HFFc6 (cell line): ENCODE measurements at places on chromosomes 3 and 15. TPM values are rescaled to one million over a fixed set of nuclear protein-coding genes. Genes with fewer than 3 reads are reported as not detected.

DNA sequence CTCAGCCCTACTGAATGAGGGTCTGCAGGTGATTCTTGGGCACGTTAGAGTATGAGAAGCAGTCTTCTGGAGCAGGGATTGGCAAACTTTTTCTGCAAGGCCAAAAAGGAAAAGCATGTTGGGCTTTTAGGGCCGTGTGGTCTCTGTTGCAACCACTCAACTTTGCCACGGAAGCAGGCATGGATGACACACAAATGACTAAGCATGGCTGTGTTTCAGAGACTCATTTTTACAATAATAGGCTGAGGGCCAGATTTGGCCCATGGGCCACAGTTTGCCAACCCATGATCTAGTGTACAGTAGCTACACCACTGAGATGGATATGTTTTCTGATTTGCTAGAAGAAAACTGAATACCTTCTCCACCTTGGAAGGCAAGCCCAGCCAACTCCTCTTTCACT lies 66.1 kb upstream of the PRICKLE2 start:
- DNase-seq: peak; percentile 86

GRCh38 chr3:8499181-8499611 lies 2.4 kb upstream of the LMCD1 start:
- no peak for DNase-seq

Gene PRTG
- 0.13 to 2.1 TPM (median 0.18 TPM) in 3 replicates for total RNA-seq

DNA sequence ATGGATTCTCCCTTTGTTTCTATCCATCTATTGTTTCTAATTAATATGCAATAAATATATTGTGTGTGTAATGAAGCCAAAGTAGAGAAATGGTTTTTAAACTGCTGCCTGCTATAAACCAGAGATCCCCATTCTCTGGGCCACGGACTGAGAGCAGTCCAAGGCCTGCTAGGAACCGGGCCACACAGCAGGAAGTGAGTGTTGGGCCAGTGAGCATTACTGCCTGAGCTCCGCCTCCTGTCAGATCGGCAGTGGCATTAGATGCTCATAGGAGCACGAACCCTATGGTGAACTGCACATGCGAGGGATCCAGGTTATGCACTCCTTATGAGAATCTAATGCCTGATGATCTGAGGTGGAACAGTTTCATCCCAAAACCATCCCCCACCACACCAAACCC lies 85.2 kb upstream of the POMGNT2 start:
- no peak for DNase-seq

- DNase-seq: no peak
Observed at GRCh38 chr15:36529296-36530011, 50.0 kb upstream of the CDIN1 start.

DNA sequence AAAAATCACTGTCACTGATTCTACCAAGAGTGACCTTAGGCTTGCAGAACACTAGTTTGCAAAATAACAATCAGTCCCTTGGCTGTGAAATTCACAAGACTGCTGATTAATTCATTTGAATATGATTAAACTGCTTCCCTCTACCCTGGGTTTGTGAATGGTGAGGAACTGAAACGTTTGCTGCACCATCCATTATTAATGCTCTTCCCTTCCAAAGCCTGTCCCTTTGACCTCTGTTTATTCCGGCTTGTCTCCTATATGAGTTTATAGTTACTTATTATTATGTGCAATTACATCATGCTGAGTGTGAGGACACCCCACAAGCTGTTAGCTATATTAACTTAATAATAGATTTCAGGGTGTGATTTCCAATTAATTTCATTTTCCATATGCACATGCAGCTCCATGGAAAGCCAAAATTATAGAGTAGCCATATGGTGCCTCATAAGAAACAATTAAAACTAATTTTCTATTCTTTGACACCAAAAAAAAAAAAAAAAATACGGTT lies 96.5 kb downstream of the SUCLG2 start:
- DNase-seq: no peak

DNA sequence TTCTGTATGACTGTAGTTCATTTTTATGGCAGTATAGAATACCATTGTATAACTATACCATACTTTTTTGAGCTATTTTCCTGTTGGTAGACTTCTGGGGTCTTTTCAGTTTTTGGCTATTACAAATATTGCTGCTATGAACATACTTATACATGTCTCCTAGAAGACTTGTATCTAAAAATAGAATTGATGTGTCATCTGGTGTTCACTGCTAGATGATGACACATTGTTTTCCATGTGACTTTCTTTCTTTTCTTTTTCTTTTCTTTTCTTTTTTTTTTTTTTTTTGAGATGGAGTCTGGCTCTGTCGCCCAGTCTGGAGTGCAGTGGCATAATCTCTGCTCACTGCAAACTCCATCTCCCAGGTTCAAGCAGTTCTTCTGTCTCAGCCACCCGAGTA lies 69.8 kb downstream of the SH3GL3 start:
- DNase-seq: peak; percentile 14

DNA sequence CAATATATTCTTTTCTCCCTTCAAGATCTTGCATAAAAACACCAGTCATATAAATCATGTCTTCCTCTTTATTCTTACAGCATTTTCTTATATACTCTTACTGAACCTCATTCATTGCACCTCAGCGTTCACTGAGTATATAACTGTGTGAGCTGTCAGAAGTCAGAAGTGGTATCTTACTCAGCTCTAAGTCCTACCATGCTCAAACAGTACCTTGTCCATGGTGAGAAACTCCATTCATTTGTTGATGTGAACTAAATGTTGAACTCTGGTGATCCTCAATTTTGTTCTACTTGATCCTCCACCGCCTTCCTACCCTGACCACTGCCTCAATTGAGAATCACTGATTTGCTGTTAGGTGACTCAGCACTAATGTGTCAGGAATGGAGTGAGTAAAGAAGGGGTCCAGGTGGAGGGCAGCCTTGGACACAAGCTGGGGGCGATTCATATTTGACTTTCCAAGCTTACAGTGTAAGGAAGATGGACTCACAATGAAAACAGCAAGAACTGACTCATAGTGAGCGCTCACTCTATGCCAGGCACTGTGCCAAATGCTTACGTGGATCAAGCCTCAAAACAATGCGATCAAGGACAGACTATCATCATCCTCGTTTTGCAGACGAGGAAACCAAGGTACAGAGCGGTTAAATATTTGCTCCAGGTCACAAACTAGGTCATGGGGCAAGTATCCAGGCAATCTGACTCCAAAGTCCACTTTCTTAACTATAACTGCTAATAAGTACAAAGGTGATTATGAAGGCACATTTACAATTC lies 13.5 kb upstream of the ZFYVE19 start:
- DNase-seq: peak; percentile 88

Gene AADAC
- total RNA-seq: not detected in 3 replicates

Gene NRG4
- not detected in 3 replicates for total RNA-seq

DNA sequence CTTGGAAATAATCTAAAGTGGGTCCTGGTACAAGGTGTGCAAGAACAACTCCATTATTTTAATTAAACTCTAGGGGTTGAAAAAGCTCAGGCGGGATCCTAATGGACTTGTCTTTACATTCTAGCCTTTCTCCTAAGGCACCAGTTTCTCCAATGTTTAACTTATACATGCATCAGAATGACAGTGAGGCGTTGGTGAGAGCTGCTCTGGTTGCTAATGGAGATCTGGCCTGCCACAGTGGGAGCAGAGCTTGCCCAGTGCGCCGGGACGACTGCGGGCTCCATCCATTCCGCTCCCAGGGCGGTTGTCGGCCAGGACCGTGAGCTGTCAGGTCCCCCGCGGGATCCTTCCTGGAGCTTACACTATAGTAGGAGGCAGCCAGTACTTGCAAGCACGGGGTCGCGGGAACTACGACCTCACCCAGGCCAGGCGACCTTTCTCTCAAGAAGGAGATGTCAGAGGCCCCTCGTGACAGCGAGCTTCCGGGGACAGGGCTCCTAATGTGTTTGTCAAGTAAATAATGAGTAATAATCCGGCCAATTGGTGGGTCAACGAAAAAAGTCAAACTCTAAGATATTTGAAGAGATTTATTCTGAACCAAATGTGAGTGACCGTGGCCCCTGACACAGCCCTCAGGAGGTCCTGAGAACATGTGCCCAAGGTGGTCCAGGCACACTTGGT lies 991 bp upstream of the HIGD1A start:
- no peak for DNase-seq

- DNase-seq: peak; percentile 16
Observed at GRCh38 chr3:157335233-157336076, 101.2 kb upstream of the PTX3 start.

Gene EPHB1
- 0.79 to 2.6 TPM (median 0.81 TPM) in 3 replicates for total RNA-seq

DNA sequence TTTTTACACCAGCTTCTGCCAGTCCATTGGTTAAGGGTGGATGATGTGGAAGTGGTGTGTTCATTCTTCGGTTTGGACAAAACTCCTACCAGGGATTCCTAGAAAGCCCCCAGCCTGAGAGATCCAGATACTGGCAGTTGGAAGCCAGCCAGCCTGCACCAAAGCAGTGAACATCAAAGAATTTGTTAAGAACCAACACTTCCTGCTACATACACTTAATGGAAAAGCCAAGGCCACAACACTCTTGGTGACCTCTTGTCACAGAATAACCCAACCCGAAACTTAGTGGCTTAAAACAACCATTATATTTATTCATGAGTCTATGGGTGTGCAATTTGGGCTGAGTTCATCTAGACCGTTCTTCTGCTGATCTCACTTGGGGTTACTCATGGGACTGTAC lies 42.9 kb upstream of the ADAMTS9 start:
- DNase-seq: no peak

- DNase-seq: no peak
Observed at GRCh38 chr3:131447349-131447748, 55.4 kb downstream of the MRPL3 start.

Gene SKOR1
- total RNA-seq: 0.05 to 0.10 TPM (median 0.09 TPM) in 3 replicates

- no peak for DNase-seq
Observed at GRCh38 chr3:18127174-18127858, 297.8 kb downstream of the SATB1 start.
